ENCODE measurements at places on chromosomes 4 and X.
A peak's percentile ranks its signal among the peaks of the same experiment; 100 is the strongest.

DNA sequence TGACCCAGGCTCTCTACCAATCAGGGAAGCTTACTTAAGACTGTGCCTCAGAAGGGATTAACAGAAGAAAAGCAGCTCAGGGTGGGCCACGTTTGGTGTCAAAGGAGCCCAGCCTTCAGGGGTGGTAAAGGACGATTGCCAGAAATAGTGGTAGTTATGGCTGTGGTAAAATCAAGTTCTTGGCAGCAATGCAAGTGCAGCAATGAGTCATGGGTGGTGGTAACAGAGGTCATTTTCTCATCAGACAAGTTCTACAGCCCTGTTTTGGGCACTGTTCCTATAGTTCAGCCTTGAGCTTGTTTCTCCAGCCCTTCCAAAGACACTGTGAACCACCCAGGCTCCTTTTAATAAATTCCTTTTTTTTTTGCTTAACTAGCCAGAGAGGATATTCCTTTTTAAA, 120.3 kb downstream of the EFHC2 start:
- no peak for DNase-seq

DNA sequence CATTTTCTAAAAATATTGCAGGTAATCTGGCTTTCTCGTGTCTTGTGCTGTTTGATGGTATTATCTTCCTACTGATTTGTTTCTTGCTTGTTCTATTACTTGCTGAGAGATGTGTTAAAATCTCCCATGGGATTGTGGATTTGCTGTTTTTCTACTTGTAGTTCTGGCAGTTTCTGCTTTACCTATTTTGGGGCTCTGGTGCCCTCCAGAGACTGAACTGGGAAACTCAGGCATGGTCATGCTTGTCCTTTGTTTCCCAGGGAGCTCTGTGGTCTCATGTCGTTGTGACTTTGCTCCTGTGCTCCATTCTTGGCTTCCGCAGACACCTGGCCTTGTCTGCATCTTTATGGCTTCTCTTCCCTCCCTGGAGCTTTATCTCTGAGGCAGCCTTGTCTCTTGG, 39.5 kb downstream of the NSD2 start:
- peak; percentile 19 for DNase-seq

DNA sequence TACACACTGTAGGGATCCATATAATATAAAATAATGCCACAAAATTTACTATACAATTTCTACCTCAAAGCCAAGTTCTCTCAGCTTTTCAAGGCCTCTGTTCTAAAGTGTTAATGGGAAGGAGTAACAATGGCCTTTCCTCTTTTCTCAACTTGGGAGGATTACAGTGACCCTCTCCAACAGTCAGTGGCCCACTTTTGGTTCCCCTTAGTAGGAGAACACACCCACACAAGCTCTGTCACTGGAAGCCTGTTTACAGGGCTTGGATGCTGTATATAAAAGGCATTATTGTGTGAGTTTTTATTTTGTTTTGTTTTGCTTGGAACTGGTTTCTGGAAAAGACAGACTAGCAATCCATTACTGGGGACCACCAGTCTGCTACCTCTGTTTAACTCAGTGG, 1.8 kb downstream of the ARHGEF6 start:
- no peak for DNase-seq

GRCh38 chr4:87857789-87858188, 25.0 kb downstream of the MEPE start:
- no peak for DNase-seq

- DNase-seq: no peak
Measured at GRCh38 chr4:15010038-15010585, 7.8 kb downstream of the CPEB2 start.

DNA sequence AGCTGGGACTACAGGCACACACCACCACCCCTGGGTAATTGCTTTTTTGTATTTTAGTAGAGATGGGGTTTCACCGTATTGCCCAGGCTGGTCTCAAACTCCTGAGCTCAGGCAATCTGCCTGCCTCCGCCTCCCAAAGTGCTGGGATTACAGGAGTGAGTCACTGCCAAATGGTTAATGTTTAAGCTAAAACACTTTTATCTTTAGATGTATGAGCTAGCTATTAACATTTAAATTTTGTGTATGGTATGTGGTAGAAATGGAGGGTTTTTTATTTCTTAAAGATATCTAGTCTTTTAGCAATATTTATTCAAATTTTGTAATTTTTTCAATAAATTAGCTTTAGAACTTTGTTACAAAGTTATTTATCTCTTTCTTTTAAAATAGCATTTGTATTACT, 1659.8 kb upstream of the ADGRL3 start:
- no peak for DNase-seq

DNA sequence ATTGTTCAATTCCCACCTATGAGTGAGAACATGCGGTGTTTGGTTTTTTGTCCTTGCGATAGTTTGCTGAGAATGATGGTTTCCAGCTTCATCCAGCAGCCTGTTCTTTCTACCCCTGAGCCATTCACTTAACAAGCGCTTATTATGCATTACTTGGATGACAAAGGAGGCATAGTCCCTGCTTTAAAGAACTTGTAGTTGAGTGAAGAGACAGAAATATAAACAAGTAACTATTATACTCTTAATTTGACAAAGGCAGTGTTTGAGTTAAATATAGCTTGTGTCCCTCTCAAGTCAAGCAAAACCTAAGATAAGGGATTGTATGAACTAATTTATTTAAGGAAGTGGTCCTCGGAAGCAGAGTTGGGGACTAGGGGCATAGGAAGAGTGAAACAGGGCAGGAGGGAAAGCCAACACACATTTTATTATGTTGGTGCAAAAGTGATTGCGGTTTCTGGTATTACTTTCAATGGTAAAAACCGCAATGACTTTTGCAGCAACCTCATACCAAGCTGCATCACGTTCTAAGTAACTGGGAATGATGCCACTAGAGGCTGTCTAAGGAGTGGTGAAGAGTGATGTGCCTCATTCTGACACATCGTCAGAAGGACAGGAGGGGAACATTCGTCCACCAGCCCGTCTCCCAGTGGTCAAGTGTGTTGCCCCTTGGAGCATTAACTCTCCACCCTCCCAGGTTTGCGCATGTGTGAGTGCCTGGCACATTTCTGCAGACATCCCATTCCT, 41.8 kb downstream of the QDPR start:
- DNase-seq: no peak

- no peak for DNase-seq
Measured at GRCh38 chrX:118726887-118727685, at the start of gene IL13RA1. IL13RA1 (plus strand) TSS chrX:118727606; CDS start chrX:118727639, 33 bp downstream.

DNA sequence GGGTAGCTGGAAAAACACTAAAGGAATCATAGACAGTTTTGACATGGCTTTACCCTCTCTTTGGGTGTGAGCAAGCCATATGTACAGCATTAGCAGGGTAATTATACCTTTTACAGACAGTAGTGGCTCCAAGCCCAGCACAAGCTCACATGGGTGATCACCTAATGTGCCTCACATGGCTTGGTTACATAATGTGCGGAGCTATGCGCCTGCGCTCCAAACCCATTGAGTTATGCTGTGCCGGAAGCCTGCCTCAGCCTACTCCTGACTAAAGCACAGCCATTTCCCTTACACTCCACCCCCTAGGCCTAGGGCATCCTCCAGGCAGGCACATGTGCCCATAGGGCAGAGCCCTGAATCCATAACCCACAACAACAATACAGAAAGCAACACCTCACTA, 6.5 kb upstream of the TSPAN5 start:
- no peak for DNase-seq

DNA sequence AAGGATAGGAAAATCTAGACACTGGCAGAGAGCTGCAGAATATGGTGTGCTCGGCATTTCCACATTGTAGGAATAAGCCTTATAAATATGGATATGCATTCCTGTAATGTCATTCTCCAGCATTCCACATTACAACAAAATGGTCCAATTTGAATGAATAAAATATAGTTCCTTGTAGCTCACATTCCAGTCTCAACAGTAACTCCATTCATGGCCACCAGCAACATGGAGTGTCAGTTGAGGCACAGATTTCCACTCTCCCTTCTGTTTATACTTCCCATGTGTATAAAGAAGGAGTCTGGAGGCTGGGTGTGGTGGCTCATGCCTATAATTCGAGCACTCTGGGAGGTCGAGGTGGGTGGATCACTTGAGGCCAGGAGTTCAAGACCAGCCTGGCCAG, 84.5 kb downstream of the AASDH start:
- DNase-seq: no peak

GRCh38 chrX:128436397-128437103, 384.3 kb upstream of the ACTRT1 start:
- no peak for DNase-seq

DNA sequence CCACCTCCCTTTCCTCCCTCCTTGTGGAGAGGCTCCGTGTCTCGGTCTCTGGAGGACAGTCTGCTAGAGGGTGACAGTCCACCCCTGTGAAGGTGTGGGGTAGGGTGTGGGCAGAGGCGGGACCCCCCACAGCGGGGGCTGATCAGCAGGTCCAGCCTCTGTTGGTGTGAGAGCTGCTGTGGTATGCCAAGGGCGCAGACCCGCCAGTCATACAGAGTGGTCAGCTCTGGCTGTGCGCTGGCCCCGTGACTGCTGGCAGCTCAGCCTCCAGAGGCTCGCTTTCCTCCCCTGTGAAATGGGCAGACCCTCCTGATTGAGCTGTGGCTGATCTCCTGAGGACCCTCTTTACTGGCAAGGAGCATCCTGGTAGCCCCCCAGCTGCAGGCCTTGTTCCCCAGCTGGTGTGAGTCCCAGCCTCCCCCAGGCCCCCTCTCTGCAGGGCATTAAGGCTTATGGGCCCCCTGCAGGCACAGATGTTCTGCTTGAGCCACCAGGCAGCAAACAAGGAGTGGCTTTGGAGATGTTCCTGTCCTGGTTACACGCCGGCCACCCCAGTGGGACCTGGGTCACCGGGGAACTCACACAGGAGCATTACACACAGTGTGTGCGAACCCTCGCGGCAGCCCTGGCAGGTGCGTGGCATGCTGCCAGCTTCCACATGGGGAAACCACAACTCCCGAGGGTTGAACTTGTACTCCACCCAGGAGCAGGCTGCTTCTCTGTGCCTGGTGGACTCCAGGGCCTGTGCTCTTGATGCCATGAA, 76.8 kb downstream of the PPP2R2C start:
- no peak for DNase-seq

DNA sequence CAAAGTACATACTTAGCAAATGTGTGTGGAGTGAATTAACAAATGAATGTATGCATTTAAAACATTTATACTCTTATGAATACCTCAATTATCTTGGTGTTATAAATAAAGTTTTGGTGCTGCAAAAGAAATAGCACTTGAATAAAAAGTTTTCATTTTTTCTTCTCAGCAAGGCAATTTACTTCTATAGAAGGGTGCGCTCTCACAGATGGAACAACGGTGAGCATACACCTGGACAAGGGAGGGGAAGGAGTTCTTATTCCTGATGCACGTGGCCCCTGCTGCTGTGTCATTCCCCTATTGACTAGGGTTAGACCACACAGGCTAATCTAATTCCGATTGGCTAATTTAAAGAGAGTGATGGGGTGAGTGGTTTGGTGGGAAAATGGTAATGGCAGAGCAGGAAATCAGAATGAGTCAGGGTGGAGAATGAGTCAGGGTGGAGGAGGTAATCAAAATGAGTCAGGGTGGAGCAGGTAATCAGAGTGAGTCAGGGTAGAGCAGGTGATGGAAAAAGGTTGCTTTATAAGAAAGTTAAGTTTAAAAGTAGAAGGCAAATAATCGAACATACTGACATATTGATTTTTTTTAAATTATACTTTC, 28.2 kb upstream of the PGK1 start:
- DNase-seq: no peak

DNA sequence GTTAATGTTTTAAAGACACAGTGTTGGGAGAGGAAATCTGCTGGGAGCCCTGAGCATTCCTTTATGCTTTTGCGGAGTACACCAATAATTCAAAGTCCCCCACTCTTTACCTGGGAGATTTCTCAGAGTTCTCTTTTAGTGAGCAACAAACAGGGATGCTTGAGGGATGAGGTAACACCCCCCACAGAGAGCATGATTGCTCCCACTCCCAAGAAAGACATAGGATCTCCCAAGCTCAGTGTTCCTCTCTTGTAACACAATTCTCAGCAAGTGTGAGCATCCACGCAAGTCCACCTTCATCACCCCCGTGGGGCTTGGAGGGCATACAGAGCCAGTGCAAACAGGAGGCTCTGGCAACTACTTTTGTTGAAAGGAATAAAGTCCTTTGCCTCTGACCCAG, 36.1 kb downstream of the GSPT2 start:
- DNase-seq: no peak

DNA sequence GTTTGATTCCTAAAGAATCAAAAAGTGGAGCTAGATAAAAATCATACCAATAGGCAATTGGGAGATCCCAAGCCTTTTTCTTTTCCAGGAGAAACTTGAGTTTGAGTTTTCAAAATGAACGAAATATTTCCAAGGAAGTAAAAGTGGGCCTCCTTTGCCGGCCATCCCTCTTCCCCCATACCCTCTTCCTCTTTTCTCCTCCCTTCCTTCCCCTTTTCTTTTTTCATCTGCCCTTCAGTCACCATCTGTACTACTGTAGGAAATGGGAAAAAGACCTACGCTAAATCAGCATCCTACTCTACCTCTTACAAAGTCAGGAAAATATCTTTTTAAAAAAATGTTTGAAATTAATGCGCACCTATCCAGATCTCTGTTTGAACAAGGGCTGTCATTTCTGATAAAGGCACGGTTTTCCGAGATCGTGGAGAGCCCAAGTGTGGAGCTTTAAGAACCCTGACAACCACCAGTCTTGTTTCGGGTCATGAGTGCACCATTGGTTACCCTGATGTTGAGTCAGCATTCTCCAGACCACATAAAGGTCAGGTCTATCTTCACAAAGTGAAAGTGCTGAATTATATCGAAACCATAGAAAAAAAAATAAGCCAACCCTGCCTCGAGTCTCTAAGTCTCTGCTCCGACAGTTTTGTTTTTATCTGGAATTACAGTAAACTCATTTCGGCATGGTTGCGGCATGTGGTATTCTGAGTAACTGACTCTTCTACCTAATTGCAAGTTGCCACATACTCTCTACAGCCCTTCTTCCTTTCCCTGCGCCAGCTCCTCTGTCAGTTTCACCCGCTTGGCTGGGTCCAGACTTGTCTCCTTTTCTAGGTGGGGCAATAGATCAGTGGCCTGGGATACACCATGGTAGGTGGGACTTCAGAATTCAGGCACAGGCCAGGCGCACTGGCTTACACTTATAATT, 140.2 kb upstream of the KLF3 start:
- DNase-seq: peak; percentile 75

- no peak for DNase-seq
Measured at GRCh38 chr4:3514806-3515501, 17.3 kb downstream of the LRPAP1 start.

GRCh38 chr4:142974328-142974727, 128.2 kb upstream of the INPP4B start:
- DNase-seq: no peak

DNA sequence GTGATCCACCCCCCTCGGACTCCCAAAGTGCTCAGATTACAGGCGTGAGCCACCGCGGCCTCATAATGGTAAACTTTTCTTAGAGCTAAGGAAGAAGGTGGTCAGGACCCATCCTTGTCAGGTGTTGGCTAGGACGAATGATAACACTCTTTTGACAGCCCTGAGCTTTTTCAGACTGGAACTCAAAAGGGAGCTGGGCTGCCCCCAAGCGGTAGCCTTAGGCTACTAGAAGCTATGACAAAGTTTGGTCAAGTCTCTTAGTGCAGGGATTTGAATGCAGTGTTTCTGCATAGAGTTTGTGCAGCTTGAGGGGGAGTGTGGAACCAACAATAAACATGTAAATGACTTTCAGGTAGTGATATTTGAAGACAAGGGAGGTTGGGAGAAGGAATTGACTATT, 11.8 kb upstream of the HSD17B10 start:
- peak; percentile 38 for DNase-seq

- no peak for DNase-seq
Measured at GRCh38 chr4:169109035-169109675, 99.1 kb upstream of the CBR4 start.

Data from CD4-positive, alpha-beta T cell treated with Interleukin-2 at 100 ng/mL for 4 hours (primary cell).